ENCODE measurements at places on chromosomes 7 and 10. TPM values are rescaled to one million over a fixed set of nuclear protein-coding genes. Genes with fewer than 3 reads are reported as not detected.

Gene DNAJC9
- total RNA-seq = 7.7 TPM

Gene LIPK
- not detected for total RNA-seq

Gene AKR1D1
- not detected for total RNA-seq

Gene SLC4A2
- 53.1 TPM for total RNA-seq

Gene ANKRD22
- total RNA-seq = 0.44 TPM

Measured in cardiac ventricle fibroblast (primary cell).